ENCODE measurements at places on chromosomes 4 and X.

DNA sequence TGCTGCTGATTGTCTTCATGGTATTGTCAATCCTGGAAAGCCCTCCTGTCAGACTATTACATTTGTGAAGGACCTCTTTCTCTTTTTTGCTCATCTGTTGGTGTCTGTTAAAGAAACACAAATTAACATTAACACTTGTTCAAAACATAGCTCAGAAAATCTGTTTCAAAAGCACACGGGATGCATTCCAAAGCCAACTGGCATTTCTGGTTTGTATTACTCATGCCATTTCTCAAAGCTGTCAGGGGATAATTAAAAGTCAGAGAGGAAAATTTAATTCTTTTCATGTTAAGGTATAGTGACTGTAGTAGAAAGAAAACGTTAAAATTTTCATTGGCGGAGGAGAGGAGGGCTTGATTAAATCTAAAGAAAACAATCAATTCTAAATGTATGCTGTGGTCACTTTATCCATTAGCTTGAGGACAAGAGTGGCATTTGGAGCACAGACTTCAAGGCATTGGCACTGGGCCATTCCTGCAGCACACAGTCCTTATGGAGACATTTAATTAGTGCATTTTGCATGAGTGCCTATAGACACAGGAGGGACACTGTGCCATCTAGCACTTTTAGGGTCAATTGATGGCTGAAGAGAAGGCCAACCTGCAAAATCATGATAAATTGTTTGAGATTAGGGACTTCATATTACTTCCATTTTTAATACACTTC, 21.2 kb upstream of the GLRA2 start:
- DNase-seq: no peak

DNA sequence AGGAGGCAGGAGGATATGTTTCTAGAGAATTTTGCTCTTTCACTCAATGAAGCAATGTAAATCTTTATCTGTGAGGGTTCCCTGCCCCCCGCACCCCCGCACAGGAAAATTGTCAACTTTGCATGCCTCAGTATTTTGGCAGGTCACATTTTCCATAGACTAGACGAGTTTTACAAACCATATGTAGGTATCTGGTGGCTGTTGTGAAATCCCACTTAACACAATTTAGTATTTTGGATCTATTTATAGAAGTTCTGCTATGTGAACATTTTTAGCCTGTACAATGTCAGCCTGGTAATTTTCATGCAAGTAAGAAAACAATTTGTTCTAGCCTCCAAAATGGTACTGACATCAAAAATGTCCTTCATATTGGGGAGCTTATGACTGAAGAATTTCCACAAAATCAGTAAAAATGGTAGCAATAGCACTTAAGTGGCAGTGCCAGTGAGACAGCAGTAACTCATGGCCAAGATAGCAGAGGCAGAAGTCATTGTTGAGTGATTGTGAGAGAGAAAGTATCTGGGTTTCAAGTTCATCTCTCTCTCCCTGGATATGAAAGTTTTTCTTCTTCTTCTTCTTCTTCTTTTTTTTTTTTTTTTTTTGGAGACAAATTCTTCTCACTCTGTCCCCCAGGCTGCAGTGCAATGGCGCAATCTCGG, 12.4 kb upstream of the FRYL start:
- DNase-seq: no peak

GRCh38 chrX:38985375-38985774, 184.1 kb downstream of the MID1IP1 start:
- no peak for DNase-seq

GRCh38 chr4:67884701-67885100, 899 bp upstream of the TMPRSS11D start:
- DNase-seq: no peak

DNA sequence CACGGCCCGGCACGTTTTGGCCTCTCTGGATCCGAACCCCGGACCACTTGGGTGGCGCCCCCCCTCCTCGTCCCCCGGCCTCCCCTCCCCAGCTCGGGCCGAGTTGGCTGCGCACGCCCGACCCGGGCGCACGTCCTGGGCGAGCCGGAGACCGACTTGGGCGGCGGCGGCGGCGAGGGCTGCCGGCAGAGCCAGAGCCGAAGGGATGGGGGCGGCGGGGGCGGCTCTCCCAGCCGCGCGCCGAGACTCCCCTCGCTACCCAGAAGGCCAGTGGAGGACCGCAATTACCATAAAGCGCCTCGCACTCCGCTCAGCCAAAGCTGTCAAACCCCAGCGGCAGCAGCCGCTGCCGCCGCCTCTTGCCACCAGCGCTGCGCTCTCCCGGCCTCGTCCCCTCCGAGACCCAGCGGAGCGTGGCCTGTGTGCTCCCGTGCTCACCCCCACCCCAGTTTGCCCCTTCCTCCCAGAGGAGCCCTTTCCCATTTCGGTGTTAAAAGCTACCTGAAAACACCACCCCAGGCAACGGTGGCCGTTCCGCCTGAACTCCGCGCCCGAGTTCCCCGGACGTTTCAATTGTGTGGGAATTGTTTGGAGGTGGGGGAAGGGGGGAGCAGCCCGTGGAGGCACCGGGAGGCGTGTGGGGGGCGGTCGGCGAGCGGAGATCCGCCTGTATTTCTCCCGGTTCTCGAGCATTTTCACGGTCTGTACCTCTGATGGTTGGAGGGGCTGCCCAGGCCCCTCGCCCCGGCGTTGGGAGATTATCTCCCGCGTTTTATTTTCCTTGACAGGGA, 701 bp upstream of the BCOR start:
- DNase-seq: no peak

GRCh38 chrX:47198026-47198686, 4.5 kb downstream of the UBA1 start:
- no peak for DNase-seq

GRCh38 chrX:38278682-38279081, 48.6 kb downstream of the RPGR start:
- DNase-seq: no peak

DNA sequence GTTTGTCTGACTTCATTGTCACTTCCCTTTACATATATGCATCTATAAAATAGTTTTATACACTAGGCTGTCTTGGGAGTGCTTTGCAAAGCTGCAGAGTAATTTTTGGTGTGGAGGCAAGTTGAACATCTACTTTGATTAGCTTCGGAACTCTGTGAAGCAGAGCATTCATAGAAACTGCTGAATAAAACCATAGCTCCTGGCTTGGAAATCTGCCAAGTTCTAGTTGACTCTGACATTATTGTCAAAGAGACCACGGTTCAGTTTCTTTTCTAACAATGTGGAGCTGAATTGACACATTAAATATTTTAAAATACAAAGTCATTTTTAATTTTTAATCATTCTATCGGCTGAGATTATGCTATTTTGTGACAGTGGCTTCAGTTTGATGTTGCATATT, 335.0 kb downstream of the BMPR1B start:
- no peak for DNase-seq

- DNase-seq: no peak
These were observed 197.8 kb downstream of the PDGFC start for GRCh38 chr4:156773648-156774357.

DNA sequence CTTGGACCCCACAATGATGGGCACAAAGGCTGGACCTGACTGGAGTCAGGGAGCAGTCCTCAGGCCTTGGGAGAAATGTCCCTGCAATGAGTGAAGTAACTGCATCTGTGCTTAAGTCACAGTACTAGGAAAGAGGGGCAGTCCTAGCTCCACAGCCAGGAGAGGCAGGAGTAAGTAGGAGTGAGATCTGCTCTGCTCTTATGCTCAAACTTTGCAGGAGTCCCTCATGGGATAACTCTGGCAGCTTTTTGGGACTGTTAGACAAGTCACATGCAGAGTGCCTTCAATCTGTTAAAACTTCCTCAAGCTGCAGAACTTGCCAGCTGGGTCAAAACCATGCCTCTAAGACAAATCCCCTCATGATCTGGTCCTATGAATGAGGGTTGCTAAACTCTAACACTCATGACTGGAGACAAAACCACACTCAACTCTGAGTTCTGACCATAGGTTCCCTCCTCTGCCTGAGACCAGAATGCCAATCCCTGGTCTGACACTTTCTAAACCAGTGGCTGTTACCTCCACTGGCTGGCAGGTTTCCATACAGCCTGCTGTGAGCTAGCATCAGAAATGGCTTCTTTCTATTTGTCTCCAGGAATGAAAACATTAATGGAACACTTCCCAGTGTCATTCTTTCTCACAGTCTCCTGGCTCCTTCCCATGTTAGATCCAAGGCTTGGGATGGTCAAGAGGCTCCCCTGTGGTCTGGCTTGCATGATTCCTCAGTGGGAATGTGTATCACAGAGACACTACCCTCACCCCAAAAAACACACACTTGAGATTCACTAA, 819.3 kb downstream of the PCDH7 start:
- no peak for DNase-seq

DNA sequence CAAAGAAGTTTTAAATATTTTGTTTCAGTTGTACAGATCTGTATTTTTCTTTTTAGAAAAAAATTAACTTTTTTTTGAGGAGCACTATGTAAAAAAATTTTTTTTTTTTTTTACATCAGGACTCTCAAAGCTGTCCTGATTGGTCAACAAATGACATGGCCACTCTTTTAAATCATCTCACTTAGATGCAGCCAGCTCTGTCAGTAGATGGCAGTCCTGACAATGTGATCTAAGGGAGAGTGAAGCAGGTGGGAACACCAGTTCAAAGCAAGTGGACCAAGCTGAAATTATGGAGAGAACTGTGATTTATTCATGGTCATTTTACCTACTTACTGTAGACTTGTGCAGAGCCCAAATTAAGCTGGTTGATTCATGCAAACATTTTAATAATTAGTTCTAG, 174.7 kb upstream of the GPRIN3 start:
- no peak for DNase-seq

DNA sequence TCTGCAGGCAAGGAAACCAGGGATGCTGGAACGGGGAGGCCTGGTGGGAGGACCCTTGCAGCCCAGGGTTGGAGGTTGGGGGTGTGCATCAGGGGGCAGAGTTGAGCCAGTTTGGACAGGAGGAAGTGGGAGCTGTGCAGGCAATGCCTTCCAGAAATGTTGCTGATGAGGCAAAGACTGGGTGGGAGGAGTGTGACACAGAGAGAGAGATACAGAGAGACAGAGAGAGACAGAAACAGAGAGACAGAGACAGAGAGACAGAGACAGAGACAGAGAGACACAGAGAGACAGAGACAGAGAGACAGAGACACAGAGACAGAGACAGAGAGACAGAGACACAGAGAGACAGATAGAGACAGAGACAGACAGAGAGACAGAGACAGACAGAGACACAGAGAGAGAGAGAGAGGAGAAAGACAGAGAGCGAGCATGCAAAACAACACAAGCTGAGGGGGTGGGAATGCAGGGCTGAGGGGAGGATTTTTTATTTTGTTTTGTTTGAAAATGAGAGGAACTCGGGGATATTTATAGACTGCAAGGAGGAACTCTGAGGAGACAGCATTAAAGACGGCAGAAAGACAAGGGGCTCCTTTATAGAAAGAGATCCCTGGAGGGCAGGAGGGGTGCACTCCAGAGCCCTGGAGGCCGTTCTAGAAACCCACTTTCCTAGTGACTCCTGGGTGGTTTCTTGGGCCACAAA, 1.9 kb upstream of the HAUS3 start:
- no peak for DNase-seq

- DNase-seq: no peak
These were observed 143.3 kb downstream of the CAMK2D start for GRCh38 chr4:113618205-113618604.

- DNase-seq: no peak
These were observed 47.7 kb upstream of the SYTL5 start for GRCh38 chrX:37958525-37959211.

DNA sequence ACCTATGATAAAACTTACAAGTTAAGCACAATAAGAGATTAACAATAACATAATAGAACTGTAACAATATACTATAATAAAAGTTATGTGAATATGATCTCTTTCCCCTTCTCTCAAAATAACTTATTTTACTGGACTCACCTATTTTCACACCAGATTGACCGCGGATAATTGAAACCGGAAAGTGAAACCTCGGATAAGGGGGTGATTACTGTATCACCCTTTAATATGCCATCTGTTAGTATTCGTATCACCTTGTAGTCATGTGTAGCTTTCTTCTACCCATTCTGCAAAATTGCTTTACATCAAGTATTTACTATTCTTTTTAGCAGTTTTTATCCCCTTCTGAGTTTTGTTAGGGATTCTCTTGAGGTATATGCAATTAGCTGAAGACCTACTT, 1.8 kb downstream of the SPCS3 start:
- no peak for DNase-seq

DNA sequence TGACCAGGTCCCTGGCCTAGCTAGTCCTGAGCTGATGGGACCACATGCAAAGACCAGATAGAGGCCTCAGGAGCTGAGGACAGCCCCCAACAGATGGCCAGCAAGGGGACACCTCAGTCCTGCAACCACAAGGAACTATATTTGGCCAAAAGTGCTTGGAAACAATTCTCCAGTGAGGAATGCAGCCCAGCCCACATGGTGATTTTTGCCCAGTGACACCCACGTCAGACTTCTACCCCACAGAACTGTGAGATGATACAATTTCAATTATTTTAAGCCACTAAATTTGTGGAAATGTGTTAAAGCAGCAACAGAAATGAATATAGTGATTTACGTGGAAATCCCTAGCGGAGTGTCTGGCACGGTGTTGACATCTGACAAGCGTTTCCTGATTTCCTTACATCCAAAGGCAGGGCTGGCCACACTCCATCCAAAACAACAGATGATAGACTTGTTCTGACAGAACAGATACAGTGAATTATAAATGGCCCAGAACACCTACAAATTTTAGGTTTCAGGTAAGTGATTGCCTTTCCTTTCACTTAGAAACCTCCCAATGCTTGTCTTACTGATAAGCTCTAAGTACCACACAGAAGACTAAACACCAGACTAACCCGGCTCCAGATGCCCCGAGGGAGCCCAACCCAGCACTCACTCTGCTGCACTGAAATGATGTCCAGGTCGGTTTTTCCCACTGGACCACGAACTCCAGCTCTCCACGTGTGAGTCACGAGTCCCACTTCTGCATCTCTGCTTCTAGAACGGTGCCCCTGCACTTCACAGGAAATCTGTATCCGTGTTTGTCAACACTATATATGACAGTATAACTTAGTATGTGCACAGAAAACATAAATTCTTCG, 5.8 kb downstream of the AFAP1 start:
- DNase-seq: no peak

GRCh38 chrX:147333821-147334220, 519.3 kb upstream of the CXorf51A start:
- DNase-seq: no peak

GRCh38 chr4:25993395-25994185, 79.6 kb downstream of the SMIM20 start:
- peak; percentile 70 for DNase-seq

- no peak for DNase-seq
These were observed 119.7 kb downstream of the CHRDL1 start for GRCh38 chrX:110675886-110676285.

GRCh38 chr4:101621120-101621519, 169.4 kb upstream of the BANK1 start:
- no peak for DNase-seq

- DNase-seq: no peak
These were observed 60.9 kb upstream of the IL13RA1 start for GRCh38 chrX:118666521-118666920.

- no peak for DNase-seq
These were observed 27.1 kb upstream of the SLC9B1 start for GRCh38 chr4:103046416-103047290.

DNA sequence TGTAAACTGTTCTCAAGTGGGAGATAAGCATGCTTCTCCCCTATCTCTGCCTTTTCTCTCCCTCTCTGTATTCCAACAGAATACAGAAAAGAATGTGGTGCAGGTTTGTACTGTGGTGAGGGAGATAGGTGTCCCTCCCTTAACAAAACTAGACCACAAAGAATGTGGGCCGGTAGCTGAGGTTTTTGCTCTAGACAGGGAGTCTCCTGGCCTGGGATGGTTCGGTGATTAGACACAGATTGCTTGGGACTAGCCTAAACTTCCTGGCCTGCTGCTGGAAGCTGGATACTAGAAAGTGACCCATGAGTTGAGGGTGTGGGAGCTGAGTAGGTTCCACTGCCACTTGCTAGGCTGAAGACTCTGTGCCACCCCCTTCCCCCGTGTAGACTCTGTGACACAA, 143.0 kb downstream of the CXXC4 start:
- no peak for DNase-seq

Data from cardiac septum (tissue), 1 donor.